Stimulated activated CD8-positive, alpha-beta memory T cell treated with anti-CD3 and anti-CD28 coated beads, Interleukin-4, amount 100 ng/mL, for 4 hours (primary cell): ENCODE measurements at places on chromosomes 7 and 10.

GRCh38 chr10:46226900-46227558, 59.8 kb upstream of the ANTXRL start:
- no peak for DNase-seq

DNA sequence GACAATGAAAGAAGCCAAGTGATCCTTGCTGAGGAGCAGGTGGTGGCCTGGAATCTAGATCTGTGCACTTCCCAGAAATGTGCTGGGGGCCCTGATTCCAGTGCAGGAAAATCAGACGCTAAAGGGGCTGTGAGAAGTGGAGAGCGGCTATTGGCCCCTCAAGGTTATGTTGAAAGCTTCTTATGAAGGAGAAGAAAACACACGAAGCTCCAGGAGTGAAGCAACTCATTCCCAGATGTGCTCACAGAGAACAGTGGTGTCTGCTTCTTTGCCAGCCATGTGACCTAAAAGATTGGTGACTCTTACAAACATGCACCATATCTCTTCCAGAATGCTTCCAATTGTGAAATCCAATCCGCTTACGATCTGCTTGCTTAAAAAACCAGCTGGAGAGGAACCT, 679.3 kb upstream of the IGFBP3 start:
- no peak for DNase-seq

DNA sequence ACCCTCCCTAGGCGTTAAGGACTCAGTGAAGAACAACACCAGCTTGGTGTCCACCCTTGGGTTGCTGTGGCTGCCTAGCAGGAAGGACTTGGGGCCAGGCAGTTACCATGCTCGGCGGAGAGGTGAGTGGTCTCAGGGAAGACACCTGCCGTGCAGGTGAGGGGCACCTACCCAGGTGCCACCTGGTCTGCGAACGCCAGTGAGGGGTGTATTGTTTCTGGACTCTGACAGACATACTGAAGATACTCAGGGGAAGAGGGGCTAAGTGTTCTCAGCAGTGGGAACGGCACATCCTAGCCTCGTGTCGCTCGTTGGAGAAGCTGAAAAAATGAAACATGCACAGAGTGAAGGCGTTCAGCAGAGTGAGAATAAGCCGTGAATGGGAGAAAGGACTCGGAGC, 22.6 kb downstream of the DOCK1 start:
- no peak for DNase-seq

DNA sequence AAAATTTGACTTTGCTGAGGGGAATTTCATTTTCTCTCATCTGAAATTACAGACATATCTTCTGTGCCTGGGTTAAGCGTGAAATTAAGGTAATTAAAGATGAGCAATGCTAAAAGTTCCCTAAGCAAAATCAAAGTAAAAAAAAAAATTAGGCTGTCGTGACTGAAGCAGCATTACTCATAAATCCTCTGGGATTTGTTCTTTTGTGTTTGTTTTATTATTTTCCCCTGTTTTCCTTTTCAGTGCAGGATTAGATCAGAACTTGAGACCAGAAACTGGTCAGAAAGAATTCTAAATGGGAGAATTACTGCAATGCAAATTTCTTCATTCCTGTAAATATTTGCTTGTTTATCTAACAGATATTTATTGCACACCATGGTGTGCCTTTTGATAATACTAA, 141.4 kb upstream of the BET1 start:
- DNase-seq: no peak

DNA sequence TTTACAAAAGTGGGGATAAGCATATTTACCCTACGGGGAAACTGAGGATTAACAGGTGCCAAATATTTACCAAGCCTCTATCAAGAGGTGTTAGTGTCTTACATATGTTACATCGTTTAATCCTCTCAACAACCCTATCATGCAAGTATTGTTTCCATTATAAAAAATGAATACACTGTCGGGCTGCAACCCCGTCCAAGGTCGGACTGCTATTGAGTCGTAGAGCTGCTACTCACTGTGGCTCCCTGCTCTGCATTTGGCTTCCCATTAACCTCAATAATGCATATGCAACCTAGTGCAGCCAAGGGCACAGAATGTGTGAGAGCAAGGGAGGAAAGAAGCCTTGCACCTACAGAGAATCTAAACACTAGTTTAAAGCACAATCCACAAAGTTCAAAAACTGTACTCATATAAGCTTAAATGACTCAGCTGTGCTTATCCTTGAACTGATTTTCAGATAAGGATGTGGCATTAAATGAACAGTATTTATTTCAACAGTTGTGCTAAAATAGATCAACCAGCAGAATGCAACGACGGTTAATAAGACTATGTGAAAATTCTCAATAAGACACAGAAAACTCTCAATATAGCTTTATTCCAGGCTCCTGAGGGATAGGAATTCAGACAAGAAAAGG, 49.9 kb downstream of the UBE2H start:
- no peak for DNase-seq

DNA sequence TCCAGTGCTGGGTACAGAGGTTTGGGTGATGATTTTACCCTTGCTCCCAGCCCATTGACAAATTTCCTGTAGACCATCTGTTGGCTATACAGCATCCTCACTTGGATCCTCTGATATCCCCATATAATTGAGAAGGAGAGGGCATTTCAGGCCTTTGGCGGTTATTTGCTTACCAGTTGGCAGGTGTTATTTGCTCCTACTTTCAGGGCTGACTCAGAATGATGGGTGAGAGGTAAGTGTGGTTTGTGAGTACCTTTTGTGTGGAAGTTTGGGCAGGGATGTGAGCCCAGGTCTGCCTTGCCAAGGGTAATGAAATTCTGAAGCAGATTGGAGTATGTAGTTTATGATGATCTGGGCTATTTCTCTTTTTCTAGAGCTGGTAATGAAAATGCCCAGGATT, 93.6 kb downstream of the LRMDA start:
- no peak for DNase-seq
